SK-N-DZ (cell line): ENCODE measurements at places on chromosomes 7 and 10.

- no peak for DNase-seq
These were observed 100.5 kb upstream of the SDK1 start for GRCh38 chr7:3200504-3200903.

- no peak for DNase-seq
These were observed 263.2 kb downstream of the DGKB start for GRCh38 chr7:14639329-14639728.

DNA sequence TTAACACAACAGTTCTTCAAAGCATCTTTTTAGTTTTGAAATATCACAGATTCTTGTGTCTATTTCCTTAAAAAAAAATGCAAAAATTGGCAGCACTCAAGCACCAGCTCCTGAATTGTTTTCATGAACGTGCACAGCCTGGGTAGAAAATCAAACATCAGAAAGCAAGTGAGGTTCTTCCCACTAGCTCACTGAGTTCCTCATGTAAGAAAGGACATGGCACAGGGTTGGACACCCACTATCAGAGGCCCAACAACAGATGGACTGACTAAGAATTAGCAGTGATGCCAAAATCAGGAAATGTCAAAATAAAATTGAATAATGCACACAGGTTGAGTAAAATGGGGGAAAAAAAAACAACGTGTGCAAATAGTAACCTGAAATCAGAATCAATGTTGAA is 146.8 kb downstream of the PCLO start:
- DNase-seq: no peak

DNA sequence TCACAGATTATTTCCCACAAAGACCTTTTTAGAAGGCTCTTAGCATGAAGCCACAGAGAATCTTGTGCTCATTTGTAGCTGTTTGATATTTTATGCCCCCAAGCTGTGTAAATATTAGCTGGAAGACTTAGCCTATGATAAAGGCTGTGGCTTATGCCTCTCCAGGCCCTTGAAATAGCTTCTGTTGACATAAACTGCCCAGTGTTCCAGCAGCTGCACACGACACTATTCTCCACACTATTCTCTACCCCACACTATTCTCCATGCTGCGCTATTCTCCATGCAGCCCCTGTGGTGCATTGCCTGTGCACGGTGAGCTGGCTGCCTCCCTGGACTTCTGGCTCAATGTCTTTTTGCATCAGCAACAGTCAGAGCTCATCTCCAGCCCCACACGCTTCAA is 13.1 kb downstream of the DDC start:
- no peak for DNase-seq

DNA sequence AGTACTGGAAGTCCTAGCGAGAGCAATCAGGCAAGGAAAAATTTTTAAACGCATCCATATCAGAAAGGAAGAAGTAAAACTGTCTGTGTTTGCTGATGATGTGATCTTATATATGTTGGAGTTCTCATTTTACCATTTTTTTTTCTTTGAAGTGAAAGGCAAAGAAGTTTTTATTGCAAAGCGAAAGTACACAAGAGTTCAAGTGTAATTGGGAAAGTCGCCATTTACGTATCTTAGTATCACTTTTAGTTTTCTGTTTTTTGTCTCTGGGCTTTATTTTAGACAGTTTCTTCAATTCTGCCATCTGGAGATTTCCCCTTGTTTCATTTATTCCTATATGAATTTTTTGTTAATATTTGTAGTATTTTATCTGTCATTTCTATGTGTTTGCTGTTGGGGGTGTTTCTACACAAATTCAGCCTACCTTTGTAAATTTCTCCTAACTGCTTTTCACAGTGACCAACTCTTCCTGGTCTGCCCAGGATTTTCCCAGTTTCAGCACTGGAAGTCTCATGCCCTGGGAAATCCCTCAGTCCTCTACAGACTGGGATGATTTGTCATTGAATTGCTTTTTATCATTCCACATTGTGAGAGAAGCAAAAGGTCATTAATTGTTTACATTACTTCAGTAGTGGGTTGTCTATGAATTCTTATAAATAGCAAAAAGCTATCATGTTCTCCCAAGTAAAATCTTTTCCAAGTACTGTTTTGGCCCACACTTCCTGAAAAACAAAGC is 23.2 kb downstream of the BET1 start:
- no peak for DNase-seq

GRCh38 chr7:81112731-81113130 is 193.9 kb upstream of the SEMA3C start:
- no peak for DNase-seq

- no peak for DNase-seq
These were observed 208.0 kb upstream of the PPP2R2D start for GRCh38 chr10:131692686-131693334.
